ENCODE measurements at places on chromosomes 3 and 15.
A peak's percentile ranks its signal among the peaks of the same experiment; 100 is the strongest.

GRCh38 chr3:17144665-17144993, 259.9 kb downstream of the PLCL2 start:
- no peak for DNase-seq

GRCh38 chr3:57283334-57283733, 9.2 kb downstream of the ASB14 start:
- DNase-seq: no peak

DNA sequence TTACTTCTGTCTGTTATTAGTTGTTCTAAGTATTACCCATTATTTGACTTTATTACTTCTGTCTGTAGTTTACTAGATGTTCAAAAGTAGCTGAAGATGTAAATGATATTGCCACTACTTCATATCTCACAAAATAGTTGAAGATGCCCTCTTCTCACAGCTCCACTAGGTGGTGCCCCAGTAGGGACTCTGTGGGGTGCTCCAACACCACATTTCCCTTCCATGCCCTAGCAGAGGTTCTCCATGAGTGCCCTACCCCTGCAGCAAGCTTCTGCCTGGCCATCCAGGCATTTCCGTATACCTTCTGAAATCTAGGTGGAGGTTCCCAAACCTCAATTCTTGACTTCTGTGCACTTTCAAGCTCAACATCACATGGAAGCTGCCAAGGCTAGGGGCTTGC, 80.8 kb downstream of the KCNH8 start:
- DNase-seq: no peak

- no peak for DNase-seq
Observed at GRCh38 chr3:181694805-181695660, 16.7 kb upstream of the SOX2 start.

DNA sequence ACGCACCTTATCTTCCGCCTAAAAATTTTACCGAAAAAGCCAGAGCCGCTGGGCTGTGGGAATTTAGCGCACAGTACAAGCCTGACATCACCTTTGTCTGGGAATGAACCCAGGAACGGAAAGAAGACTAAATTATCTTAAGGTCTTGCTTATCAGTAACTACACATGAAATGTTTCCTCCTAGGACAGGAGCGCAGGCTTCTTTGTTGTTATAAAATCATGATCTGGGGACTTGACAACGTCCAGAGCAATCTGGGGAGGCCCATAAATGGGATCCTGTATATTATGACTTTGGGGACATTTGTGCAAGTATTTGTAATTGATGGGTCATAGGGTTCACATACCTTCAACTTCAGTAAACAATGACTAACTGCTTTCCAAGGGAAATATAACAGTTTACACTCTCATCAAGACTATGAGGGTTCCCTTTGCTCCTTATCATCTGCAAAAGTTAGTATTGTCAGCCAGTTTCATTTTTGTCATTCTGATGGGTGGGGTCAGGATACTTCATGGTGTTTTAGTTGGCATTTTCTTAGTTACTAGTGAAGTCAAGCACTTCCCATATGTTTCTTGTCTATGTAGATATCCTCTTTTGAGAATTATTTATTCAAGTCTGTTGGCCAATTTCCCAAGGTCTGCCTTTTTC, 213.9 kb upstream of the PFN2 start:
- no peak for DNase-seq

DNA sequence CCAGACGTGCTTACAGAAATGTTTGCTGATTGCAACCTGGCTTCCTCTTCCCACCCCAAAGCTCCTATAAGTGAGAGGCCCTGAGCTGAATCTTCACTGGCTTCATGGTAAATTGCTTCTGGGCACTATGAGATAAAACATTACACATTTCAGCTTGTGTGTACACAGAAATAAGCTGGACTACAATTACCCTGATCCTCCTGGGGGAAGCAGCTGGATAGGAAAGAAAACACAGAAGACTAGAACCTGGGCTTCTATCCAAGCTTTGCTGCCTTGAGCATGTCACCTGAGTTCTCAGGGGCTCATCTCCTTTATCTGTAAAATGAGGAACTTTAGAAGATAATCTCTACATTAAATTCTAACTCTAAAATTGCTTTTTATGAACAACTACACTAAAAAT, 40.3 kb downstream of the THBS1 start:
- no peak for DNase-seq

- no peak for DNase-seq
Observed at GRCh38 chr3:156473341-156473740, 81.6 kb downstream of the SSR3 start.

DNA sequence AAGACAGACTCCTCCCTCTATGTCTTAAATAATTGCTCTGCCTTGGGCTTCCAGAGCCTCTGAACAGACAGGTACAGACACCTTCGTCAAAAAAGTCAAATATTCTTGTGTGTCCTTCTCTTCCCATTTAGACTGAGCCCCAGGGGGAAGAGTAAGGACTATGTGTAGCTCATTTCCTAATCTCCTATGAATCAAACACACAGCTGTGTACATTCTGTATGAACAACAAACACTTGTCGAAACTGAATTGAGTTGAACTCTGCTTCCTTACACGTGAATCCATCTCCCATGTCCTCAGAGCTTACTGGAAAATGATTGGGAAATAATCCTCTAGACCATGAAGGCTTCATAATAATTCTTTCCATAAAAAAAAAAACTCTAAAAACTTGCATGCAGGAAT, 80.8 kb downstream of the MOBP start:
- DNase-seq: no peak

- no peak for DNase-seq
Observed at GRCh38 chr3:50231581-50231980, 4.4 kb upstream of the GNAI2 start.

GRCh38 chr3:108319428-108320082, 23.2 kb downstream of the HHLA2 start:
- no peak for DNase-seq

GRCh38 chr3:8529181-8529637, 27.6 kb downstream of the LMCD1 start:
- DNase-seq: no peak

- DNase-seq: no peak
Observed at GRCh38 chr3:41350441-41350840, 151.1 kb downstream of the CTNNB1 start.

GRCh38 chr3:7307410-7307809, 446.5 kb downstream of the GRM7 start:
- DNase-seq: no peak

- peak; percentile 12 for DNase-seq
Observed at GRCh38 chr3:19866751-19867347, 67.2 kb downstream of the EFHB start.

- DNase-seq: no peak
Observed at GRCh38 chr15:95897651-95898050, 432.8 kb upstream of the NR2F2 start.

GRCh38 chr3:128323206-128324081, 143.2 kb downstream of the DNAJB8 start:
- DNase-seq: no peak

DNA sequence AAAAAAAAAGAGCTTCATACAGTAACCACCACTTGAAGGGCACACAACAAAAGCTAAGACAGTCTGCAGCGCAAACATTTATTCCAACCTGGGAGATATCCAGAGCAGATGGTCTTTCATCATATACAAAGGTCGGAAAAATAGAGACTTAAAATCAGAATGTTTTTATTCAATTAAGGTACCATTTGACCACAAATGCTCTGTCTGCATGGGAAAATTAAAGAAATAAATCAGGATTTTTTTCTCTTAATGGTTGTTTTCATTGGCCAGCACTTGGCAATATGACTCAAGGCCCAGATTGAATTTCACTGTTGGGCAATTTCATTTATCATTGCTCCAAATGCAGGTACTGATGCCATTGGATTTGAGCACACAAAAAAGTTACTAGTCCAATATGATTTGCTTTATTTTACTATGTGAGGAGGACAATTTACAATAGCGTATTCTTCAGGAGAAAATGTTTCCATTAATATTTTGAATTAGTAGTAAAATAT, 145.9 kb upstream of the AGTR1 start:
- DNase-seq: no peak

GRCh38 chr15:79932447-79932846, 35.6 kb upstream of the MTHFS start:
- no peak for DNase-seq

- DNase-seq: no peak
Observed at GRCh38 chr3:194095464-194095863, 40.5 kb upstream of the HES1 start.

GRCh38 chr3:65575376-65575840, 463.3 kb downstream of the MAGI1 start:
- no peak for DNase-seq

GRCh38 chr3:194867270-194867983, 181.7 kb downstream of the FAM43A start:
- DNase-seq: no peak

DNA sequence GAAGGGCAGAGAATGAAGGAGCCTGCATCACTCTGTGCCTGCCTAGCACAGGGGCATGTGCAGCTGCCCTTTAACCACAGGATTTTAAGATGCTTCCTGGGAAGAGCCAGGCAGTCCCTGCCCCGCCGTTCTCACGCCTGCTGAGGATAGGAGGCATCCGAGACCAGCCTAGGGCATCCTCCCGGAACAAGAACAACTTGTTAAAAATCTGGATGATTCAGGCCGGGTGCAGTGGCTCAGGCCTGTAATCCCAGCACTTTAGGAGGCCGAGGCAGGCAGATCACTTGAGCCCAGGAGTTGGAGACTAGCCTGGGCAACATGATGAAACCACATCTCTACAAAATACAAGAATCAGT, 15.2 kb downstream of the NRROS start:
- DNase-seq: no peak

DNA sequence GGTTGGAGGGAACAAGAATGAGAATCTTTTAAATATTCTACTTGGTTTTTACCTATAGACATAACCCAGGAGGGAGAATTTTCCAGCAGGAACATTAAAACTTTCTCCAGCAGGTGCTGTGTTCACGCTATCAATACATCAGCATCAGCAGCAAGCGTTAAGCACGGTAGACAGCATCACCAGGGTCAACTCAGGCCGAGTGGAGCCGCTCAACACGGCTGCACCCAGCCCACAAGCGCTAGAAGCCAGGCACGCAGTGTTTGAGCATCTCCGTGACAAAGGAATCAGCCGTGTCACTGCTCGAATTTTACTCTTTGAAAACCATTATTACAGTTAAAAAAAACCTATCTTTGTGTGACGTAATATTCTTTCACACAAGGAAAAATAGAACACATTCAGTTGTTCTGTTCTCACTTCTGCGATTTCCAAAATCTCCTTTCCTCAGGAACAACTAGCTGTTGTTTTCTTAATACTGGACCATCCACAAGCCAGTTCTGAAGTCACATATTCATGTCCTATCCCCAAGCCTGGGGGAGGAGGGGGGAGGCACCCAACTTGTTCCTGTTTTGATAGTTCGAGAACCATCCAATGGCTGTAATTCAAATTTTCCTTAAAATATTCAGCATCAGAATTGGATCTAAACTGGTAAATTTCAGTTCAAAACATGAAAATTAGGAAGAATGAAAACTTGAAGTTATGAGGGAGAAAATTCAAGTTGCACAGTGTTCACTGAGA, 77.9 kb downstream of the ADAMTS17 start:
- no peak for DNase-seq
